ENCODE measurements at places on chromosomes 7 and 10. TPM values are rescaled to one million over a fixed set of nuclear protein-coding genes. Genes with fewer than 3 reads are reported as not detected.

EPDR1 gene
- total RNA-seq = 4.0 TPM

DRGX gene
- total RNA-seq = not detected

ADRA2A gene
- total RNA-seq = 4.8 TPM

ADRB1 gene
- 1.4 TPM for total RNA-seq

LIPF gene
- total RNA-seq = not detected

PLPP4 gene
- total RNA-seq = 0.60 TPM

KLF14 gene
- not detected for total RNA-seq

SLIT1 gene
- 0.10 TPM for total RNA-seq

GPR26 gene
- total RNA-seq = not detected

ZP3 gene
- 30.4 TPM for total RNA-seq

ITIH5 gene
- total RNA-seq = 3.8 TPM

ZNF37A gene
- 7.4 TPM for total RNA-seq

FKBP9 gene
- 87.7 TPM for total RNA-seq

CPVL gene
- total RNA-seq = 8.1 TPM

- DNase-seq = no peak
Observed at GRCh38 chr7:94064541-94065191, 60.5 kb upstream of the BET1 start.

DNA sequence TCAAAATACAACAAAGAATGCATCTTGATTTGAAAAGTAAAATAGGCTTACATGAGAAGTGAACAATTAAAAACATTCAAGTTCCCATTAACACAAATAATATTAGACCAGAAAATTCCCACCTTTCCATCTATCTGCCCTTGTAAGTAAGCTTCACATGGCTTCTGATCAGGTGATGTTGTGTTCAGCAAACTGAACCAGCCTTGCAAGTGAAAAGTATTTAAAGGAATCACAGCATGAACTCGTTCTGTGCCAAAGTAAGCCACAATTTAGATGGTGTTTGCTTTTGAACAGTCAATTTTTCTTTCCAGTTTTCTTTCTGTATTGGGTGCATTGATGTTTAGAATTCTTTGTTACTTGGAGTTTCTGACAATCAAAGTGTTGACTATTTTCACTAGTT, 347.9 kb downstream of the TNS3 start:
- DNase-seq = no peak

DNA sequence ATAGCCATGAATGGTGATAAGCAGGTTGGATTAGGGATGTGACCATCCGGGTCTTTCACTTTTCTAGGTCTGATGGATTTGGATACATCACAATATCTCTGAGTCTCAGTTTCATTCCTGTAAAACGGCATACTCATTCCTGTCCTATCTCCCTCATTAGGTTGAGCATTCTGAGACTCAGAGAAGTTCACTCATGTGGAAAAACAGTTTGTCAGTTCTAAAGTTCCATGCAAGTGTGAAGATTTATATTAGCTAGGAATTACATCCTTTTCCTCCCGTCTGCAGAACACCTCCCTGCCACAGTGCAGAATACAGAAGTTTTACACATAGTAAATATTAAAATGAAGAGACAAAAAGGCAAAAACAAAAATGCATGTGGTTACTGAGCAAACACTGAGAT, 94.2 kb upstream of the SLC25A13 start:
- no peak for DNase-seq

GRCh38 chr10:112286837-112287818, 3.9 kb downstream of the TECTB start:
- no peak for DNase-seq

- DNase-seq = no peak
Observed at GRCh38 chr10:132186488-132187429, at the start of gene DPYSL4. TSS of gene DPYSL4 (plus strand) at chr10:132186948. CDS start at chr10:132187064, 116 bp downstream.

DNA sequence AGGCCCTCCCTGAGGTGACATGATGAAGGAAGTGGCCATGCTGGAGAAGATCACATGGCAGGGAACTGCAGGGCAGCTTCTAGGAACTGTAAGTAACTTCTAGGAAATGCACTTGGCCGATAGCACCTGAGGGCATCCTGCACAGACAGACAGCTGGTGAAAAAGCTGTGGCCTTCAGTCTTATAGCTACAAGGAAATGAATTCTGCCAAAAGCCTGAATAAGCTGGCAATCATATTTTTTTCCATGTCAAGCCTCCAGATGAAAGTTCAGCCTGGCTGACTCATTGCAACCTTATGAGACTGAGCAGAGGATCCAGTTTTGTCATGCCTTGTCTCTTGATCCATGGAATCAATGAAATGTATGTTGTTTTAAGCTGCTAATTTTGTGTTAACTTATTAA, 91.1 kb upstream of the CACNA2D1 start:
- DNase-seq = no peak

- DNase-seq = no peak
Observed at GRCh38 chr7:150489782-150490181, 24.9 kb upstream of the GIMAP7 start.

DNA sequence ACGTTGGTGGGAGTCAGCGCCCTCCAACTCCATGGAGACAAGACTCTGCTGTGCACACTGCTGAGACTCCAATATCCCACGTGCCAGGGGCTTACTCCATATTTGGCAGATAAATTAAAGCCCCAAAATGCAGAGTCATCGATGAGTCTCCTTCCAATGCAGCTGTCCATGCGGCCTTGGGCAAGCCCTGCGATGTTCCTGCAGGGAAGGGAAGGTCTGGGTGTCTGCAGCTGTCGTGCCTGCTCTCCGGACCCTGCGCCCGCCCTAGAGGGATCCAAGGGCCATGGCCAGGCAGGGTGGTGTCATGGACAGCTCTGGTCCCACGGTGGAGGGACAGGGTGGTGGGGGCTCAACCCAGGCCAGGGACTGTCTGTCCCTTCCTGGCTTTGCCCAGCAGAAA, 185.2 kb downstream of the PTPRN2 start:
- DNase-seq = no peak

GRCh38 chr10:99394256-99394655, 36.2 kb downstream of the GOT1 start:
- no peak for DNase-seq

DNA sequence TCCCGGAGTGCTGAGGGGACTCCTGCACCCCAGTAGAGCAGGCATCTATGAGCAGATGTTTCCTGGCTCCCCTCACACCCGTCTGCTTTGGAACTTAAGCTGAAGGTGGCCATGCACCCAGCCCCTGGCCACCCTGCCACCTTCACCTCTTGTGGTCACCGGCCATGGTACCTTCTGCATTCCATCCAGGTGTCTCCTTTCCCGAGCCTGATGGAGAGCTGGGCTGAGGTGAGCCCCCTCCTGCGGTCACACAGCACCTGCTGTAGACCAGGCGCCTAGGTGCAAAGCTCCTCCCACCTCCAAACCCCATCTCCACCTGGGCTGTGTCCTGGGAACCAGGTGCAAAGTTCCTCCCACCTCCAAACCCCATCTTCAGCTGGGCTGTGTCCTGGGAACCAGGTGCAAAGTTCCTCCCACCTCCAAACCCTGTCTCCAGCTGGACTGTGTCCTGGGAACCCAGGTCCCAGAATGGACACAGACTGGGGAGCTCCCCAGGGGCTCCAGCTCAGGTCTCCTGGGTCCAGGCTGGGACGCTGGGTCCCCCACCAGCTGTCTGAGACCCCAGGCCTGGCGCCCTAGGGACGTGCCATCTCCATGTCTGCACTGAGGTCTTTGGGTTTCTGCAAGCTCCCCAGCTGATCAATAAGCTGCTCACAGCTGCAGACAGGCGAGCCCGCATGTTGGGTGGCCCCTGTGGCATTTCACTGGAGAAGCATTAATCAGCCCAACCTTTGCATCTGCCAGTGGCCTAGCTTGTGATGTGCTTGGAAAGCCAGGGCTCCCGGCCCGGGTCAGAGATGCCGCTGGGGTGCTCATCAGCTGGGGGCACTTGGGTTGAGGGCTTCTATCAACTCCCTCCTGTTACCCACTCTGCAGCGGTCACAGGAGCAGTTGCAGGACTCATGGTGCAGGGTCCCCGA, 61.2 kb upstream of the INPP5A start:
- DNase-seq = peak; percentile 69

DNA sequence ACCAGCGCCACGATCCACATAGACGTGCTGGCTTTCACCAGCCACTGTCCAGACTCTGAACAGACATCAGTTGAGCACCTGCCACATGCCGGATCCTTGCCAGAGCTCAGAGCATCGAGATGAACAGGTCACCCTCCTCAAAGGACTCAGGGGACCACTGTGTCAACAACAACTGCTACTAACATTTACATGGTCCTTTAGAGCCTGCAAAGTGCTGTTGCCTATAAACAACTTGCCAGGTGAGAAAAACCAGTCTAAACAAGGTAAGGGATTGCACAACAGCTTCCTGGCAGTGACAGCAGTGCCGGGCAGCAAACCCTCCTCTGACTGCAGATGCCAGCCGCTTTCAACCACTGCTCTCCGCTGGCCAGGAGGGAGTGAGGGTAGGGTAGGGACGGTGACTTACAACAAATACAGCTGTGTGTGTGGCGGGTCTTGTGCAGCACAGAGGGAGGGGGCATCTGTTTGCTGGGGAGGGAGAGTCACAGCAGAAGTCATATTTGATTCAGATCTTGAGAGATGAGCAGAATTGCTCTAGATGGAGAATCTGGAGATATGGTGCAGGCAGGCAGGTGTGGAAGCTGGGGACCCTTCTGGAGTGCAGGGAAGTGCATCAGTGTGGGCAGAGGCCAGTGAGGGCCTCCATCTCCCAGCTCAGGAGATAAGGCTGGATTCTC, 32.8 kb upstream of the RHEB start:
- DNase-seq = no peak

DNA sequence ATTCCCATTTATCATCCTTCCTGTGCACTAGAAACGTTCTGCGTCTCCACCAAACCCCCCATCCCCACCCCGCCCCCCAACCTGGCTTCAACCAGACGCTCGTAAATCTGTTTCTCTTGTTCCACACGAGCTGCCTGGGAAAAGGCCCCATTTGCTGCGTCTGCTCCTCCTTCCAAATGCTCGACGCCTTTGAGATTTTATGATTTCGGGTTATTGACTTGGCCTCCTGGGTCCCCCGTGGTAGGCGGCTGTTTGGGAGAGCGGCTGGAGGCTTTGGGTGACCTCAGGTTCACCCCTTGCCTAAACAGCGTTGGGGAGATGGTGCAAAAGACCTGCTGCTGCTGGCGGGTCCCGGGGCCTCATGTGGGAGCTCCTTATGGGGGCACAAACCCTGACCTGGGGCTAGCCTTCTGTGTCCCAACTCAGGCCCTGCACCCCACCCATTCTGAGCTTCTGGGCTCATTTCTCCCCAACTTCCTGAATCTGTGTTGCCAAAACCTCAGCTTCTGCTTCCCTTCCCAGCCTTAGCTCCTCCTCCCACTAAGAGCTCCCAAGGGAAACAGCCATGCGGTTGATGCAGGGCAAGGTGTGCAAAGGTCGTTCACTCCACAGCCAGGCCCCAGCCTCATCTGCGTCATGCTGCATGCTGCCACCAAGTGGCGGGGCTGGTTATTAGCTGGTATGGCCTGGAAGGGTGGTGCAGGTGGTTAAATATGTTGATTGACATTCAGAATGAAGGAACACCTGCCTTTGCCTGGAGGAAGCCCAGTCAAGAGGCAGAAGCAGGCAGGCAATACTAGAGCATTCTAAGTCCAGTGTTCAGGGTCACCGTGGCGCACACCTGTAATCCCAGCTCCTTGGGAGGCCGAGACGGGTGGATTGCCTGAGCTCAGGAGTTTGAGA, 49.1 kb upstream of the ELN start:
- no peak for DNase-seq

GRCh38 chr7:25959168-25959734, 192.7 kb upstream of the NFE2L3 start:
- DNase-seq = no peak

DNA sequence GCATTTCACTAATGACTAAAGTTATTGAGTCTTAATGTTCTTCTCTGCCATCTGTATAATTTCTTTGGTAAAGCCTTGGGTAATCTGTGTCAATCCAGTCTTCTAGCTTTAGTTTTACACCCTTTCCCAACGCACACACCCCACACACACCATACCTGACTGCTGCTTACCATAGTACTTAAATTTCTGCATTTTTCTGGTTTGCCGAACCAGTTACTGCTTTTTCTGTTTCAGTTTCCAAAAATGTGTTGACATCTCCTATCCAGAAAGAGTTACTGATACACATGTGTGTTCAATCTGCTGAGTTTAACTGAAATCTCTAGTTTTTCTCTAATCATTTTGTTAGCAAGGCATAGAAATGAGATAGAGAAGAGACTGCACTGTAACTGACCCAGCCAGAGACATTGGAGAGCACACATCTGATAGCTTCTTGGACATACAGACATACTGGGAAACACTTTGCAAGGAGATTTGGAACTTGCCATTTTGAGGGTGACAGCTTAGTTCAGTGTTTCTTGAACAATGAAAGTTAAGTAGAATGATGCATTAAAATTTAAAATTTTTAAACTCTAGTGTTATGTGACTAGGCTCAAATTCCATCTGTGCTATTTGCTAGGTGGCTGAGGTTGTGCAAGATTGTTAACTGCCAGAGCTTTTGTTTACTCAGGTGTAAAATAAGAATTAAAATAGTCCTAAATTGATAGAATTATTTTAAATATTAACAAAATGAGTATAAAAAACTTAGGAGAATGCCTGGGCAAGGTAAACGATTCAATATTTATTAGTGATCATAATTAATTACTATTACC, 807.6 kb downstream of the DNAJB9 start:
- no peak for DNase-seq

- DNase-seq = no peak
Observed at GRCh38 chr10:5896208-5897052, 6.4 kb downstream of the FBH1 start.

DNA sequence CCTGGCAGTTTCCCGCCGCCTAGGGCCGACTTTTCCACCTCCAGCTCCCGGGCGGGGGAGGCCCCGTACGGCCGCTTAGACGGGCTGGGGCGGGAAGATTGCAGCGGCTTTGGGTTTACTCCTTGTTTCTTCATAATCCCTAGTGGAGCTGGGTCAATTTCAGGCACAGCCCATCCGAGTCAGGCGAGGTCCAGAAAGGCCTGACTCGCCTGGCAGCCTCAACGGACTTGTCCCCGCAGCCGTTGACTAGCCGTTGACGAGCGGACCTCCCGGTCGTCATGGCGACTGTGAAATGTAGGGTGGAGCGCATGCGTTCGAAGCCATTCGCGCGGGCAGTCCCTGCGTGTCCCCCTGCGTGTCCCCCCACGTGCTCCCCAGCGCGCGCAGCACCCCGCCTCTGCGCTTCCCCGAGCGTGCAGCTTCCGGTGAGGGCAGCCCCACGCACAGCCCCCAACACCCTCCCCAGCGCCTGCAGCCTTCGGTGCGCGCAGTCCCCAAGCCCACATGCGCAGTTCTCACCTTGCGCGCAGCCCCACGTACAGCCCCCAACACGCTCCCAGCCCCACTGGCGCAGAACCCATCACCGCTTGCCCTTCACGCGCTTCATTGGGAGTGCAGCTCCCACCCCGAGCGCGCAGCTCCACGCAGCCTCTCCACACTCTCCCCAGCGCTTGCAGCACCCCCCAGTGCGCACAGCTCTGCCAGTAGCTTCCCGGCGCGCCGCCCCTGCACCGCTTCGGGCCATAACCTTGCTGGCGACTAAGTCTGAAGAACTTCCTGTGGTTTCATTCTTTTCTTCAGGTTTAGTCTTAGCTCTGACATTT, 67.8 kb downstream of the TBX20 start:
- DNase-seq = no peak

Data from suprapubic skin (tissue), 4 donors.